Fibroblast of skin of left biceps (primary cell): ENCODE measurements at places on chromosomes 13 and 19.

DNA sequence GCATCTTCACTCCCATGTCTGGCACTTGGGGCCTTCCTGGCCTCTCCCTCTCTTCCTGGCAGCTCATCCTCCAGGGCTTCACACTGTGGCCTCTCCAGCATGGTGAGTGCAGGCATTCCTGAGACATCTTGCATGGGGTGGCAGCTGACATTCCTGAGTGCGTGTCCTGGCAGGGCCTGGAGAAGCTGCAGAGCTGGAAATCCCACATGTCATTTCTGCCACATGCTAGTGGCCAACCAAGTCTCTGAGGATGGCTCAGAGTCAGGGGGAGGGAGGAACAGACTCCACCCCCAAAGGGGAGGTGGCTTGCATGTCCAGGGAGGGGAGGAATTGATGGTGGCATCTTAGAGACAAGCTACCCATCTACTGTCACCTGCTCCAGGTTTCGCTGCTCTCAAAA lies 41.6 kb upstream of the AMER2 start:
- no peak for DNase-seq

GRCh38 chr13:59279576-59279975 lies 884.2 kb downstream of the DIAPH3 start:
- DNase-seq = no peak

- DNase-seq = no peak
Measured at GRCh38 chr19:55341171-55341588, 1.5 kb downstream of the KMT5C start.

DNA sequence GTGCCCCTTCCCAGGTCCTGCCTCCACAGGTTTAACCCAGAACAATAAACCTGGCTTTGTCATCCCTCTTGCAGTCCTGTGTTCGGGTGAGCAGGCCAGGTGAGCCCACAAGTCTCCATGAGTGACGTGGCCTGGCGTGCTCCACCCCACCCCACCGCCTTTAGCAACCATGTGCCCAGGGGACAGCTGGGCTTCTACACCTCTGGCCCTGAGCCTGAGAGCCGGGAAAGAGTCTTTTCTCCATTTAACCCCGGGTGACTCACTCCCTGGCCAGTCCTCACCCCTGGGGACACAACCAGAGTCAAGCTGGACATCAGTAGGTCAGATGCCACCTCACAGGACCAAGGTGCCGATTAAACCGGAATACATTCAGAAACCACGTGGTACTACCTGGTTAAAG lies 4.1 kb downstream of the C19orf53 start:
- DNase-seq = no peak

DNA sequence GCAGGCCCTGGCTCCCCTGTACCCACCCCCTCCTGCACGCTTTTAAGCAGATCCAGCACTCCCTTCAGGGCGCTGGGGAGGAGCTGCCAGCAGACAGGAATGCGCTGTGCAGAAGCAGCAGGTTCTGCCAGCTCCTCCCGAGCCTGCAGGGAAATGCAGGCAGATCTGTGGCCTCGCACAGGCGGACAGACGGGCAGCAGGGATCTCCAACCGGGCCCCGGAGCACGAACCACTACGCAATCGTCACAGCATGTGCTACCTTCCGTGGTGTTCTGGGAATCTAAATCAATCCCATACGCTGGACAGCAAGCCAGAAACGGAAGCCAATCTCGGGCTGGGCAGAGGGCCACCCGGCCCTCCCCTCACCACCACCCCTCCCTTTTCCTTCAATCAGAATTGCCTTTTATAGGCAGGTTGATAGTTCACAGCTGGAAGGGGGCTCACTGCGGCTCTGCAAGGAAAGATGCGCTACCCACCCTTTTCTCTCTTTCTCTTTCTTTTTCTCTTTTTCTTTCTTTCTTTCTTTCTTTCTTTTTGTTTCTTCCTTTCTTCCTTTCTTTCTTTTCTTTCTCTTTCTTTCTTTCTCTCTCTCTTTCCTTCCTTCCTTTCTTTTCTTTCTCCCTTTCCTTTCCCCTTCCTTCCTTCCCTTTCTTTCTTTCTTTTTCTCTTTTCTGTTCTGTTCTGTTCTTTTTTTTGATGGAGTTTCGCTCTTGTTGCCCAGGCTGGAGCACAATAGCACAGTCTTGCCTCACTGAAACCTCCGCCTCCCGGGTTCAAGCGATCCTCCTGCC lies 99.9 kb downstream of the GNG7 start:
- DNase-seq = peak; percentile 94
